ENCODE measurements at places on chromosomes 12 and 14.

- DNase-seq: no peak
These were observed 83.6 kb downstream of the R3HDM2 start for GRCh38 chr12:57347284-57347683.

DNA sequence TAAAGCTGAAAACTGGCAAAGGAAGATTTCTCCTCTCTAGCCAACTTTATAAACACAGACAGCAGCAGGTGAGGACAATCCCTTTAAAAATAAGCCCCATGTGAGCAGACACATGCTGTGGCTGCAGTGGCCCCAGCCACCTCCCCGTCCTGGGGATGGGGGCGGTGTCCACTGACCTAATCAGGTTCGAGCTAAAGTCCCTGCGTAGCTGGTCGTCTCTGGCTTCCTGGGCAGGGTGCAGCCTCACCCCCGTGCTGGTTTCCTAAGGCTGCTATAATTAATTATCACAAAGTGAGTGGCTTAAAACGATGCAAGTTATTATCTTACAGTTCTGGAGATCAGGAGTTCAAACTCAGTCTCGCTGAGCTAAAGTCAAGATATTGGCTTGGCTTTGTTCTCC is 1.0 kb downstream of the BDKRB1 start:
- no peak for DNase-seq

DNA sequence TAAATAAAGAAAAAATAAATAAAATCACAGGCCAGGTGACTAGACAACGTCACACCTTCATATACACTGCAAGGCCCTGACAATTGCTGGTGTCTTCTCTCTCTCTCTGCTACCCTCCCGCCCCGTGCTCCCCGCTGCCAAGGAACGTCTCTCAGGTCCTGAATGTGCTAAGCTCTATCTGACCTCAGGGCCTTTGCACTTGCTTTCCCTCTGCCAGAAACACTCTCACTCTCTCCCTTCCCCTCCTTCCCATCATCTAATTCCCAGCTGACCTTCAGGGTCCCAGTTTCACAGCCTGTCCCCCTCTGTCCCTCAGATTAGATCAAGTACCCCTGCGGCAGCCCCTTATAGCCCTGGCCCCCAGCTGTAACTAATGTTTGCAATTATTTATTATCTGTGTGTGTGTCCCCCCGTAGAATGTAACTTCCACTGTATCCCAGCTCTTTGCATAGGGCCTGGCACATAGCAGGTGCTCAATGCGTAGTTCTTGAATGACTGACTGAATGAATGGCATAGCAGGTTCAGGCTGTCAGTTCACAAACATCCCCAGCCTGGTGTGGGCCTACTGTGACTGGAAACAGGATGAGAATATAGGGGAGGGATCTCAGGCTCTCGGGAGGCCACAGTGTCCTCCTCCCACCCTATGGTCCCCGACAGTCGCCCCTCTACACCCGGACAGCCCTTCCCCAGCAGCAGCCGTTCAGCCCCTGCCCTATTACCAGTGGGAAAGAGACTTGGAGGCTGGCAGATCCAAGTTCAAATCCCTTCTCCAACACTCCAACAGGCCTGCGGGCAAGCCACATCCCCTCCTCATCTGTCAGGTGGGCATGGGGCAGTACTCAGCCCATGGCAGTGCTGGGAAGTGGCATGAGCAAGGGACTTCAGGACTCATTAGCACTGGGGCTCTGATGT is 6.6 kb downstream of the BEGAIN start:
- peak; percentile 6 for DNase-seq

DNA sequence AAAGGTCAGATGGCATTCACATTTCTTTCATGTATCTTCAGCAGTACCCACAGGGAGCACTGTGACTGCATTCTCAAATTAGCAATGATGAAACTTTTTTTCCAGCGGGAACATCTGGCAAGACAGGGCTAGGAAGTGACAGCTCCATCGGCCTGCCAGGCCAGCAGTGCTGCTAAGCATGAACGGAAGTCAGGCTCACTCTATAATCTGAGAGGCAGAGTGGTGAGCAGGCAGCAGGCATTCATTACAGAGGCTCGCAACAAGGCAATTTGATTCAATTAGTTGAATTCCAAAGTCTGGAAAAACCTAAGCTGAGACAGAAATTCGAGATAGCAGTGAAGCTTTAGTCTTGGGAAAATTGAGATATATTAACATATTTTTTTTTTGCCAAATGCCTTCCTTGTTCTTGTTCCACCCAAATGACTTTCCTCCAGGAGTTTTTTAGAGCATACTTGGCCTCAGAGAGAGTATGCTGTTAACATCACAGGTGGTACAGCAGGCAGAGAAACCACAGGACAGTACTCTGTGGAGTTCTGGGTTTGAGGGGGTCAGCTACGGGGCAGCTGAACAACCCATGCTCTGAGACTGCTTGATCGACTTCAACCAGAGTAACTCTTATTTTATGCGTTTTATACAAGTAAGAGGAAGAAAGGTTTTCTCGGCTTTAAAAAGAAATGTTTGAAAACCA is 414.9 kb downstream of the APAF1 start:
- no peak for DNase-seq

GRCh38 chr12:97300891-97301290 is 161.7 kb upstream of the RMST start:
- no peak for DNase-seq

GRCh38 chr14:86404989-86405649 is 875.2 kb downstream of the FLRT2 start:
- DNase-seq: no peak

DNA sequence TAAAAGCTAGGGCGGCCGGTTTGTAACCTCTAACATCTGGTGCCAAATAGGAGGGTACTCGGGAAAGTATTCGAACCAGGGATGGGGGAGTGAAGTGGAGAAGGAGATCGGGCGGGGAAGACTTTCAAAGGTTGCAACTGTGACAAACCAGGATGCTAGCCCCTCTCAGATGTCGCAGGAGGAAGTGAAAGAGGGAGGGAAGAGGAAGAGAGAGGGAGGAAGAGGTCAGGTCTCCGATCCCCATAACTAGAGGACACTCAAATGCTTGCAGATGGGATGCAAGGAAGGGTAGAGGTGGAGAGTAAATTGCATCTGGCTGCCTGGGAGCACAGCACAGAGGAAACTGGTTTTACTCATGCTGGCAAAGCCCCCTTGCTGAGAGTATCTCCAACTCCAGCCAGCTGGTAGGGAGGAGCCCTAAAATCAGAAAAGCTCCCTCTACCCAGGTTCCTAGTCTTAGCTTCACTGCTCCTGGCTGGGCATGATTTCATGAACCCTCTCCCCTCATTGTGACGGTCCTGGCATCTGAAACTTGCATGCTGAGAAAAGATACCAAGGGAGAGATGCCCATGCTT is 696.7 kb upstream of the TBX3 start:
- no peak for DNase-seq

- no peak for DNase-seq
These were observed 62.8 kb downstream of the TMCC3 start for GRCh38 chr12:94587266-94588241.

GRCh38 chr14:104343294-104343625 is 204.9 kb downstream of the KIF26A start:
- peak; percentile 13 for DNase-seq

- no peak for DNase-seq
These were observed 38.9 kb downstream of the SLC8B1 start for GRCh38 chr12:113295886-113296556.

DNA sequence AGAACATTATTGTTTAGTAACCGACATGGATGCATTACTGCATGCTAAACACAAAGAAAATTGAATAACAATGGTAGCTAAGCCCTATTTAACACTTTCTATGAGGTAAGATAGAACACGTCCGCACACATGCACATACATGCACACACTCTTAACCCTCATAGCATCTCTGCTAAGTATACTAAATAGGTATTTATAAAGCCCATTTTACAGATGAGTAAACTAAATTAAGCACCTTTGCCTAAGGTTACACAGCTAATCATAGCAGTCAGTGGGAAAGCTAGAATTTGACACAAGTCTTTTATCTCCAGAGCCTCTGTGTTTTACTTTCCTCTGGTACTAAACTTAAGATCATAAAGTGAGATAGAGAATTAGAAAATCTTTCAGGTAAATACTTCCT is 435.0 kb downstream of the EGLN3 start:
- no peak for DNase-seq

DNA sequence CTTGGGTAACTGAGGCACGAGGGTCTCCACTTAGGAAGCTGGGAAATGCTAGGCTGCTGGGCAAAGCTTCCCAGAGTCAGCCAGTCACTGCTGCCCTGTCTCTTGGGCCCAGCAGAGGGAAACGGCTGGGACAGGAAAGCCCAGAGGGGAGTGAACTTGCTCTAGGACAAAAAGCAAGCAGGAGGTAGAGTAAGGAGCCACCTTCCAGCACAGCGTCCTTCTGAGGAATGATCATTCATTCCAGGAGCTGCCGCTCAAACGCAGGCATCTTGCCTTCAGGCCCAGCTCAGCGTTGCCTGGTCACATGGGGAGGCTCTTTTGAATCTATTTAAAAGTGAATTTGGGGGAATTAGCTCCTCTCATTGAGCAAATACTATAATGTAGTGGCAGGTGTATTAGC is 118.6 kb downstream of the CRACR2A start:
- no peak for DNase-seq

DNA sequence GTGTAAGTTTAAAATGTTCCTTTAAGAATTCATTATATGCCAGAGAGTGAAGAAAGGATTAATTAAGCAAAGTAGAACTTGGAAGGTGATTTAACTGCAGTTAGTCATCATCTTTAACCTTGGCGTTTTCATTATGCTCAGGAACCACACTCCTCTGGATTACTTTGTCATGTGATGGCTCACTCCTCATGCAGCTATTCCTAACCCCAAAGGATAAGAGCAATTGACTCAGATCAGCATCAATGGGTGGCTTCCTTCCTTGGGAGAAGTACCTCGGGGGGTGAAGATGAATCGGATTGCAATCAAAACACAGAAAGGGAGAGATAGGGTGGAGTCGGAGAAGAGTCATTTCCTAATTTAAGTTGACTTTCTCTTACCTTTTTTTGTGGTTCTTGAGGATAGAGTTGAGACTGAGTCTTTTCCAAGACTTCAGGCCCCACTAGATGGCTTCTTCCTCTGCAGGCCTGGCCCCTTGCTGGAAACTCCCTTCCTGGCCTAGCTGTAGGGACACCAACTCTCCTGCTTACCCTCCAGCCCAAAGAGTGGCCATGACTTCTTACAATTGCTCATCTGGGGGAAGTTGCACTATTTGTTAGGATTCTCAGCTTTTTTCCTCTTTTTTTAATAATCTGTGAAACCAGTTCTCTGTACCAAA is 238.6 kb upstream of the DDHD1 start:
- no peak for DNase-seq

DNA sequence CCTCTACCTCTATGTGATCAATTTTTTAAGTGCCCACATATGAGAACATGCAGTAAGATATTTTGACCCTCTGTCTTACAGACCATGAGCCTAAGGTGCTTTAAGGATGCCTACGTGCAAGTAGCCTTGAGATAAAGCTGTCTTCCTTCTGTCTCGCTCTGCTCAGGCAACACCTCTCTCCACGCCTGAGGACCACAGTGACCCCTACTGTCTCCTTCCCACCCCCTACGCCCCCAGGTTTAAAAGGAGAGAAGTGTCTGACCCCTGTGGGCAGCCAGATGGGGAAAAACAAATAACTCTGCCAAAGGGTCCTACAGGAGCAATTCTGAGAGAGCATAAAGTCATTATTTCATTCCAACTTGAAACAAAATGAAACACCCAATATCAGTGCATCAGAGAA is 286.4 kb upstream of the TMEM132C start:
- DNase-seq: no peak

DNA sequence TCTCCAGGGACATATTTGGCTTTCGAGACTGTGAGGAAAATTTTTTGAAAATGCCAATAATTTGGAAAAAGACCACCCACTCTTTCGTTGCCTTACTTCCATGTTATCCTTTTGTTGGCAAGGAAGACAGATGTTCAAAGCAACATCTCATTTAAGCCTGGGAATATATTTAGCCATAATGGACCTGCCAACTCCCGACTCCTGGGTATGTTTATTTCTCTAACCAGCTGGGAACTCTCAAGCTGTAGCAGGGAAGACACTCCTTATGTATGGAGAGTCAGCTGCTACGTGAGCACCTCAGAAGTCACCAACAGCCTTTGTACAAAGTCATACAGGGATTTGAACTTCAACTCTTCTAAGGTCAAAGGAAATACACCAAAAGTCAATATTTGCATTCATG is 96.5 kb upstream of the DAAM1 start:
- DNase-seq: no peak

DNA sequence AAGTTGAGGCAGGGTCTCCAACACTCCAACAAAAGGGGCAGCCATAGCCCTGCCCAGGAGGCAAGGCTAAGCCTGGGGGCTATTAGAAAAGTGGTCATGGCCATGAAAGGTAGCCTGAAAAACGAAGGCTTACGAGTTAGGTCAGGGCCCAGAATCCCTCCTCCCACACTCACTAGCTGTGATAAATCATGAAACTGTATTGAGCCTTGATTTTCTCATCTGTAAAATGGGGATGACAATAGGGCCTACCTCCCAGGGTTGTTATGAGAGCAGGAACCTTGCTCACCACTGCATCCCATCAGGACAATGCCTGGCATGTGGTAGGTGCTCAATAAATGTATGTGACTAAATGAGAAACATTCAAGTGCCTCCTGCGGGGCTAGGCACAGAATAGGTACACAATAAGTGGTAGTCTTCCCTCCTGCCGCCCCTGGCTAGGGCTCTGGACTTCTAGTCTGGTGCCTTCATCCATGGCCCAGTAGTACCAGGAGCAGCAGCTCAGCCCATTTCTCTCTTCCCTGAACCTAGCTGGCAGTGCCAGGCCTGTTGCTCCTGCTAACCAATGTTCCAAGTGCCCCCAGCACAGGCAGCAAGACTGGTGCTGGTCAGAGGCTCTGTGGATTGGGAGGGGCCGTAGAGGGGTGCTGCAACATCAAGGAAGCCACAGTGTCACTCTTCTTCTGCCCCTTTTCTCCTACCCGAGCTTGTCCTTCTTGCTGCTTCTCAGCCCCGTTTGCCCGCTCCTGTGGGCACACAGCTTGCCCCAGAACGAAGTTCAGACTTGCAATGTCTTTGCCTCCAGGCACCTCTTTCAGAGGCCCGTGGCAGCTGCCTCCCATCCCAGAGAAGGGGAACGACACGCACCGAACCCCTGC is 7.8 kb downstream of the PGF start:
- no peak for DNase-seq

DNA sequence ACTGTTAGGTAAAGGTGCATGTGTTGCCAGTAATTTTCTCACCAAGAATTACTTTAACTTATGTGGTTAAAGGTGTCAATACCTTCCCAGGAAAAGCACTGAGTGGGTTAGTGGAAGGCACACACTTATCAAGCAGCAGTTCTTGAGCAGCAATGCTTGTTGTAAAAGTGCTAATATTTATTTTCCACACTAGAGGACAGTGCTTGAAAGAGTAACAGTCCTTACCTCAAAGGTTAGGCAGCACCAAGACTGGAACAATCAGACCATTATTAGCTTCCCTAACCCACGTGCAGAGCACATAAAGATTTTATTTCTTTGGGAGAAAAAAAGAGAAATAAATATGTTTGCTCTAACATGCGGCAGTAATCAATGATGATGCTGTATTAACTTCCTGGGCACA is 48.8 kb upstream of the KRR1 start:
- no peak for DNase-seq
